ENCODE measurements at places on chromosomes 12 and 14.
A peak's percentile ranks its signal among the peaks of the same experiment; 100 is the strongest.

DNA sequence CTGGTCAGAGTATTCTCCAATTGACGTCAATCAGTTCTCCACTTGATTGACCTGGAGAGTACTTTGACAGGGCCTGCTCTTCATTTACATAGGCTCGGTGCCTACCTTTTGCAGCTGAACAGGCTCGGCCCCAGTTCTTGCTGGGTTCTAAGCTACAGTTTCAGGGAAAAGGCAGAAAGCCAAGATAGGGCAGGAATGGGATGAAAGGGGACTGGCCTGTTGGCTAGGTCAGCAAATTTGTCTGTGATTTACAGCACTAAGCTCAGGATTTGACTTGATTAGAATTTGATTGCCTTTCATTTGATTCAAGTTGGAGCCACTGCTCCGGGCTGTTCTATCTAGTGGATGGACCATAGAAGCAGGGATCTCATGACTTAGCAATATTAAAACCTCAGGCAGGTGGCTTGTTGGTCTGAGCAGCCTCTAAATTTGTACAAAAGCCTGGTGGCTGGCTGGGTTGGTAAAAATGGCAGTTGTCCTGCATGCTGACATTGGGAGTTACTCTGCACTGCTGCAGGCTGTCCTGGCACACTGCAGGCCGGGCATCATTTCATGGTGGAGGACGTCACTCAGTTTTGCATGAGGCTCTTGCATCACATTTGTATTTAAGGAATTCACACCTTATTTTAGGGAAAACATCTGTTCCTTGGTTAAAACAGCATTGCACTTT lies 71.8 kb downstream of the BICD1 start:
- no peak for DNase-seq

GRCh38 chr12:130249376-130249775 lies 87.1 kb downstream of the FZD10 start:
- no peak for DNase-seq

- DNase-seq: no peak
Measured at GRCh38 chr14:37697489-37698121, 102.2 kb downstream of the TTC6 start.

DNA sequence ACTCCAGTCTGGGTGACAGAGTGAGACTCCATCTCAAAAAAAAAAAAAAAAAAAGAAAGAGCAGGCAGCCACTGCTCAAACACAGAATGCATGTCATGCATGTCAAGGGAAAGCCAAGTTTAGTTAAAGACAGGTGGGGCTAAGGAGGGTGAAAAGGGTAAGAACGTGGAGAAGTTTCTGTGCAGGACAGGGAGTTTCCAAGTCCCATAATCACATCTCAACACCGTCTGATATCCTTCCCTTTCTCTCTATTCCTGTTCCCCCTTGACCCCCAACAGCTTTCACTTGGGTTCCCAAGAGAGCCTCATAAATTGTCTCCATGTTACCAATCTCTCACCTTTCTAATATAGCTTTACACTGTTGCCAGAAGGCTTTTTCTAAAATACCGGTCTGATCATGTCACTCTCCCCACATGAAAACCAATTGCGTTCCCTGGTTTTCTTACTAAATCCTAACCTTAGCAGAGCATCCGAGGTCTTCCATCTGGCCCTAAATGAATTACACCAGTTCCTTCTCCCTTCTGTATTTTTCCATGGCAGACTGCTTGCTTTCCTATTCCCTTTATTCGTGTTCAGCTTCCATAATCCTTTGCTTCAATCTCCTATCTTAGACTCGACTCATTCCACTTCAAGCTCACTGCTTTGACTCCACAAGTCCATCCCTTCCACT lies 37.0 kb downstream of the LIMA1 start:
- no peak for DNase-seq

- DNase-seq: no peak
Measured at GRCh38 chr12:62919838-62920237, 15.1 kb downstream of the PPM1H start.

- DNase-seq: no peak
Measured at GRCh38 chr14:60211153-60211552, 37.9 kb upstream of the PPM1A start.

DNA sequence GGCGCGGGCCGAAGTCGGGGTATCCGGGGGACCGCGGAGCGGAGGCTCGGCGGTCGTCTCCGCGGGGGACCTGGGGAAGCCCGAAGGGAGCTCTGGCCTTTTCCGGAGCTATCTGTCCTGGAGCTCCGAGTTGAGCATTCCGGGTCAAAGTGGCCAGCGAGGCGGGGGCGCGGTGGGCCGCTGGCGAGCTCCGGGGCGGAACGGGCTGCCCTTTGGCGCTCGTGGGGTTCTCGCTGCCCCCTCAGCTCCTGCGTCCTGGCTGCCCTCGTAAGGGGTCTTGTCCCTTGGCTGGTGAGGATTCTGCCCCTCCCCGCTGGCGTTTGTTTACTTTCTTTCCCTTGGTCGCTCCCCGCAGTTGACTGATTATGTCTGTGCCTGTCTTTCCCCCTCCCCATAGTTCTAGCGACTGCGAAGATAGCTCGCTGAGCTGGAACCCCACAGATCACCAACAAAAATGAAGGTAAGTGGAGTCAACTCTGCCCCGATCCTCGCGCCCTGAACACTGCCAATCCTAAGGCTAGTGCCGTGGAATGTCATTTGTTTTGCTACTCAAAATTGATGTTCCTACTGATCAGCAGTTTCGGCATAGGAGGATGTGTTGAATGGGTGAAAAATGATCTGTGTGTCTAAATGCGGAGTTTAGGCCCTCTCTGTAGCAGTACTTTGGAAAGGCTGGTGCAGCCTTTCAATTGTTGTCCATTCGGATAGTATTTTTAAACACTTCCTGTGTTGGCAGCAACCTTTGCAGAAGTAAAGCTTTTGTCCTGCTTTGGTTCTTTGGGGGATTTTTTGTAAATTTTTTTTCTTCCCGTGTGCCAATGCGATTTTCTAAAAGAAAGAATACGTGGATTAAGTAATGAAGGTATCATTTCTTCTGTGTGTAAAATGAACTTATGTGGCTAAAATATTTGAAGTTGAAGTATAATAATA lies 1.3 kb downstream of the ARID4A start:
- DNase-seq: peak; percentile 34

- DNase-seq: no peak
Measured at GRCh38 chr14:76699939-76700590, 61.2 kb upstream of the VASH1 start.

- no peak for DNase-seq
Measured at GRCh38 chr14:85016496-85016895, 513.4 kb upstream of the FLRT2 start.

DNA sequence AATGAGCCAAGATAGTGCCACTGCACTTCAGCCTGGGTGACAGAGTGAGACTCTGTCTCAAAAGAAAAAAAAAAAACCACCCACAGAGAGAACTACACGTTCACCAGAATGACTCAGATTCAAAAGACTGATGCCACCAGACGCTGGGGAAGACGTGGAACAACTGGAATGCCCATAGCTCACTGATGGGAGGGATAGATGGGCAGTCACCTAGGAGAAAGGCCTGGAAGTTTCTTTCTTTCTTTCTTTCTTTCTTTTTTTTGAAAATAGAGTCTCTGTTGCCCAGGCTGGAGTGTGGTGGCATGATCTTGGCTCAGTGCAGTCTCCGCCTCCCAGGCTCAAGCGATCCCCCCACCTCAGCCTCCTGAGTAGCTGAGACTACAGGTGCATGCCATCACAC lies 10.0 kb upstream of the KLC1 start:
- DNase-seq: no peak

- no peak for DNase-seq
Measured at GRCh38 chr14:47186486-47186885, 488.9 kb downstream of the MDGA2 start.

- peak; percentile 73 for DNase-seq
Measured at GRCh38 chr14:103078420-103078749, 5.6 kb upstream of the LBHD2 start.

GRCh38 chr12:57609781-57610553 lies 1.3 kb upstream of the ARHGEF25 start:
- no peak for DNase-seq

- no peak for DNase-seq
Measured at GRCh38 chr12:129662234-129662633, 241.6 kb downstream of the TMEM132D start.

DNA sequence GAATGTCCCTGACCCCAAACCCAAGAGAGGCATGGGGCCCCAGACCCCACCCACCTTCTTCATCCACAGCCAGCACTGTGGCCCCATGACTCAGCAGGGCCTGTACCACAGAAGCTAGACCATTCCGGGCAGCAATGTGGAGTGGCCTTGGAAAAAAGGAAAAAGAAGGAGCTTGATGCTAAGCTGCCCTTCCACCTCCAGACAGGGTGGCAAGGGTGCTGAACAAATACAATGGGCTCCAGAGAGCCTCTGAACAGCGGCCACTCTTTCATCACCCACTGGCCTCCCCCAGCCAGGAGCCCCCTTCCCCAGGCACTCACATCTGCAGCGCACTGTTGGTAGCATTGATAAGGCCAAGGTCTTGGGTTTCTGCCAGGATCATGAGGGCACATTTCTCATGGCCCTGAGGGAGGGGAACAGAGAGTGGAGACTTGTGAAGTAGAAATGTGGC lies 13.9 kb downstream of the SLC39A5 start:
- no peak for DNase-seq
